Central memory CD8-positive, alpha-beta T cell (primary cell): ENCODE measurements at places on chromosomes 1 and 21.

DNA sequence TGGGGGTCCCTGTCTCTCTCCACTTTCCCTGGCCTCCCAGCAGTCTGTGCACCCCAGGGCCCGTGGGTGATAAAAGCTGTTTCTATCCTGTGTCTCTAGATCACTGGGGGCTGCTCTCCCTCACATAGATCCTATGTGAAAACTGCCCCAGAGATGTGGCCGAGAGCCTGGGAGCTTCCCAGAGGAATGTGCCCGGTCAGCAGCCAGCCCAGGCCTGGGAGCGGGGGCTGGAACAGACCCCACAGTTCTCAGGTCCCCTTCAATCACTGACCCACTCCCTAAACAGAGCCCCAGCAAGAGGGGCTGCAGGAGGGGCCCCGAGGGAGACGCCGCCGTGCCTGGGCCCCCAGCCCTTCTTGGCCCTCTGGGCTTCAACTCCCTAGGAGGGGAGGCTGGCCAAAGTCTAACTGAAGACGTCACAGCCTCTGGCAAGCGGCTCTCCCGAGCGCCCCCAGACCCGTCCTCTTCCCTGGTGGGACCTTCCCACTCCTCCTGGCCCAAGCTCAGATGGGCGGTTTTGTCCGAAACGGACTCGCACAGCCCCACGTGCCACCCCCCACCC lies 403 bp downstream of the MXRA8 start:
- DNase-seq: no peak

GRCh38 chr21:46323227-46323709 lies 402 bp downstream of the C21orf58 start:
- no peak for DNase-seq

DNA sequence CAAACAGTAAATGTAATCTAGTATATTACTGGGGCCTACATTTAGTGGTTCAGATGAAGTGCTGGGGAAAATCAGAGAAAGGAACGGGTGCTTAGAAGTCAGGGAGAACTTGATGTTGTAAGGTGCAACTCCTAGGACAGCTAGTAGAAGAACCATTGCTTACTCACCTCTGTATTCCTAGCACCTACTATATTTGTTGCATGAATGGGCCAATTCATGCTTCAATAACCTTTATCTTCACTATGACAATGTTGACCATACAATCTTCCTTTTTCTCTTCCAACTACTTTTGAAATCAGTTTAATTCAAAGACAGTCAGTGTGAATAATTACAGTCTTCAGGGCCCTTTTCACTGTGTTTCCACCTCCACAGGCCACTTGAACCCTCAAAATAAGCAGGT lies 125.0 kb upstream of the DMRTA2 start:
- no peak for DNase-seq

GRCh38 chr1:170010443-170010842 lies 64.1 kb downstream of the KIFAP3 start:
- DNase-seq: no peak
